ENCODE measurements at places on chromosomes 4 and X.

DNA sequence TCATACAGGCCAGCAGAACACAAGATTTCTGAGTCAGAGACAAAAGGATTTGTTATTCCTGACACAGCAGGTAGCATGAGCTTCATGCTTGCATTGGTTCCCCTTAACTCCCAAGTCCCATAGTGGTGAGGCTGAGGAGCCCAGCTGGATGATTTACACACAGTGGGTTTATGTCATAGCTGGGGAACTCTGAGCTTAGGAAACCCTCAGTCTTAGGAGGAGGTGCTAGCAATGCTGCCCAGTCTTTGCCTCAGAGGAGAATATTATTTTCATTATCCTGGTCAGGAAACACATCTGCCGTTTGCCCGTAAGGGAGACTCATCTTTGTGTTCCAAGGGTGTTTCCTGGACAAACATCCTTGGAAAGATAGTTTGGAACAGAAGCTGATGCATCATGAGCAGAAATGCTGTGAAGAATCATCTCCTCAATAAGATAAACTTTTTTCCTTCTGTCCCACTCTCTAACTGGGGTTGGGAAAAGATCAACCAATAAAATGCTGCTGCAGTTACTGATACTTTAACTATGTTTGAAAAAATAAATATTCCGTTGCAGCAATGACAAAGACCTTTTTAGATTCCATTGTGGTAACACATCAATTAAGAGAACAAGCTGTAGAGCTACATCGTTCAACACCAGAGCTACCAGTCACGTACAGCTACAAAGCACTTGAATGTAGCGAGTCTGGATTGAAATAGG lies 146.8 kb downstream of the DCLK2 start:
- no peak for DNase-seq

- DNase-seq, result no peak
Measured at GRCh38 chrX:39331082-39331704, 529.9 kb downstream of the MID1IP1 start.

DNA sequence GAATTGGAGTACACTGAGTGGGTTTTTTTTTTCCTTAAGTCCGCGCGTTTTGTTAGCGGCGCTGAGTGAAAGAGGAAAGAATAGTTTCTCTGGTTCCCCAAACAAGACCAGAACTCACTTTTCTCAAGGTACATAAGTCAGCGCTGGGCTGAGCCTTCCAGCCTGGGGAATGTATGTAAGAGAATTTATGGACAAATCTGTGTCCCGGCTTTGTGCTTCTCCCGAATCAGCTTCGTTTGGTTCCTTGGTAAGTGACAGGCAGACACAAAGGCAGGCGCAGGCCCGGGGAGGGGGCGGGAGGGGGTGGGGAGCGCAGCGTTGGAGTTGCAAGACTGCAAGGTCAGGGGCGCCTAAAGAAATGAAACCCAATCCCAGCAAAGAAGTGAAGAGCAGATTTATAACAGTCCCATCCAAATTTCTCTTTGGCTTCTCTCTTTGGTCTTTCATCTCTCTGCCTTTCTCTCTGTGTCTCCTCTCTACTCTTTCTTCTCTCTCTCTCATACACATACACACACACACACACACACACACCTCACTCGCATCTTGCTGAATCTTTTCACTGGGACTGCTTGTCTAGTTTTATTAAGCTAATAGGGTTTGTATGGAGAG lies 981 bp downstream of the TET2 start:
- DNase-seq, result peak; percentile 45

- no peak for DNase-seq
Measured at GRCh38 chr4:86130160-86130933, 229.5 kb downstream of the MAPK10 start.

DNA sequence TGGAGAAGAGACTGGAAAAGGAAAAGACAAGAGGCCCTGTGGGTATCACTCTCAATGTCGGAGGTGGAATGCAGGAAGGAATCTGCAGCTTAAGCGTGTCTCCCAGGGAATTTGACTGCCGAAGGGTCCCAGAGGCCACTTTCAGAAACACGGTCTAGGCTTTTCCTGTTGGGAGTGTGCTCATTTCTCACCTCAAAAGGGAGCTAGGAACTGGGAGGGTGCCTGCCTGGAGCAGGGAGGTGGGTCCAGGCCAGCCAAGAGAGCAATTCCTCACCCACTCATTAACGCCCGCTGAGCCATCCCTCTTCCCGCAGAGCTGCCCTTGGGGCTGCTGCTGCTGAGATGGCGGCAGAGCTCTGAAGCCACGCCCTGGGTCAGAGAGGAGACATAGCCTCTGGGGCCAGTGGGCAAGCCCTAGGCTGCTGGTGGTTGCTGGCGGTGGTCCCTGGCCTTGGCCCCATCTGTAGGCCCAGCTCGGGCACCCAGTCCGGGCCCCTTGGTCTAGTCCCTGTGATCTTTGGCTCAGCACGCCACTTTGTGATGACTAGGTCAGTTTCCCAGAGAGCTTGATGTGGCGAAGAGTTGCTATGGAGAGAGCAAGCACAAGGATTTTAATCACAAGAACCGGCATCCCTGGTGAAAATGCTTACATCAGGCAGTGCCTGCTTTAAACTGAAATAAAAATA lies 4.1 kb downstream of the ZNF185 start:
- DNase-seq, result no peak

- no peak for DNase-seq
Measured at GRCh38 chr4:53714236-53715140, 123.2 kb upstream of the LNX1 start.
